ENCODE measurements at places on chromosomes 6 and 20. TPM values are rescaled to one million over a fixed set of nuclear protein-coding genes. Genes with fewer than 3 reads are reported as not detected.

The CLPSL1 gene
- polyA plus RNA-seq = not detected

The PCK1 gene
- not detected for polyA plus RNA-seq

The NKX2-2 gene
- not detected for polyA plus RNA-seq

The DEFB124 gene
- polyA plus RNA-seq = not detected

The TNXB gene
- 0.35 TPM for polyA plus RNA-seq

The GJA1 gene
- polyA plus RNA-seq = 261 TPM

The EYA2 gene
- 5.1 TPM for polyA plus RNA-seq

The PNPLA1 gene
- not detected for polyA plus RNA-seq

The KCNQ2 gene
- not detected for polyA plus RNA-seq

The FAM209B gene
- not detected for polyA plus RNA-seq

The TUBB2A gene
- 138 TPM for polyA plus RNA-seq

The SMOC2 gene
- not detected for polyA plus RNA-seq

The LY6G5B gene
- polyA plus RNA-seq = 7.0 TPM

The SLC17A3 gene
- polyA plus RNA-seq = not detected

The CST3 gene
- 166 TPM for polyA plus RNA-seq

The NINL gene
- 7.8 TPM for polyA plus RNA-seq

The STMND1 gene
- not detected for polyA plus RNA-seq

The RGS17 gene
- 8.9 TPM for polyA plus RNA-seq

Measured in AG04450 (cell line).